ENCODE measurements at places on chromosomes 6 and 20.
A peak's percentile ranks its signal among the peaks of the same experiment; 100 is the strongest.

DNA sequence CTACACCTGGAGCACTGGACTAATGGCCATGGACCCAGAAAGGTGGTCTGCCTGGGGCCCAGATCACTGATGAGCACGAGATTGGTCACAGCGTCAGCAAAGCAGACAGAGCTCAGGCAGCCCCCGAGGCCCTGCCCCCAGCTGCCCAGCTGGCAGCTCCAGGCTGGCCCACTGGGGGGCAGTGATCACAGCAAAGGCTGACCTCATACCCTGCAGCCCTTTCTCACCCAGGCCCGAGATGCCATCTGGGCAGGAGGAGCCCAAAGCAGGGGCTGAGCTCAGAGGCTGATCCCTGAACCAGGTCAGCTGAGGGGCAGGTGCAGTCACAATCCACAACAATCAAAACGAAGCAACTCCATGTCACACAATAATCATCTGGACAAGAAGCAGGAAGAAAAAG is 4.1 kb downstream of the MAP1LC3A start:
- no peak for DNase-seq

GRCh38 chr6:67971812-67972211 is 663.3 kb upstream of the ADGRB3 start:
- DNase-seq, result no peak

DNA sequence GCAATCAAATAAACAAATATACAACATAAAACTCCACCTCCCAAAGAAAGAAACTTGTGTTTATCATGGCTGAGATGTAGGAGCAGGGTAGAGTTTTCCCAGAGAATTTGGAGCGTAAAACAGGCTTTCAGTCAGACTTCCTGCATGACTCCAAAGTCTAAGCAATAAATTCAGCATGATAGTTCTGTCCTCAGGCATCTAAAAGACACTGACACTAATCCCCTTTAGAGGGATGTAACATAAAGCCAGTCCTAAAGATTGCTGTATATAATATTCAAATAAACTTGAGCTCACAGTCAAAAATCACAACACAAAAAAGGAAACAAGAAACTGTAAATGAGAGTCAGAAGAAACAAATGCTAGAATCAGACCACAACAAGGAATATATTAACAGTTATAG is 234.4 kb downstream of the CENPW start:
- no peak for DNase-seq

DNA sequence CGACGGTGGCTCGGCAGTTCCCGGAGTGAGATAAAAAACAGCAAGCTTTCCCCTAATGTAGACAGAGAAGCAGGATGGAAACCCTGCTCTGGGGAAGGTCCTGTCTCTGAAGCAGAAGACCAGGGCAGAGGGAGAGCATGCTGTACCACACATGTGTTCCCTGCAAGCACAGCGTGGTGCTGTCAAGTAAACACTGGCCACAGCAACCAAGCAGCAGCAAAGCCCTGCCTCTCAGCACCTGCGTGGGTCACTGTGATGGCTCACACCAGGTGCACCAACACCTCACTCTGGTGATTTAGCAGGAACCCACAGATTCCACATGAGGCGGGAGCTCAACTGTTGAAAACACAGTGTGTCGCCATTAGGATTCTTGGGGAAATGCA is 65.2 kb upstream of the TXNDC5 start:
- DNase-seq, result no peak

DNA sequence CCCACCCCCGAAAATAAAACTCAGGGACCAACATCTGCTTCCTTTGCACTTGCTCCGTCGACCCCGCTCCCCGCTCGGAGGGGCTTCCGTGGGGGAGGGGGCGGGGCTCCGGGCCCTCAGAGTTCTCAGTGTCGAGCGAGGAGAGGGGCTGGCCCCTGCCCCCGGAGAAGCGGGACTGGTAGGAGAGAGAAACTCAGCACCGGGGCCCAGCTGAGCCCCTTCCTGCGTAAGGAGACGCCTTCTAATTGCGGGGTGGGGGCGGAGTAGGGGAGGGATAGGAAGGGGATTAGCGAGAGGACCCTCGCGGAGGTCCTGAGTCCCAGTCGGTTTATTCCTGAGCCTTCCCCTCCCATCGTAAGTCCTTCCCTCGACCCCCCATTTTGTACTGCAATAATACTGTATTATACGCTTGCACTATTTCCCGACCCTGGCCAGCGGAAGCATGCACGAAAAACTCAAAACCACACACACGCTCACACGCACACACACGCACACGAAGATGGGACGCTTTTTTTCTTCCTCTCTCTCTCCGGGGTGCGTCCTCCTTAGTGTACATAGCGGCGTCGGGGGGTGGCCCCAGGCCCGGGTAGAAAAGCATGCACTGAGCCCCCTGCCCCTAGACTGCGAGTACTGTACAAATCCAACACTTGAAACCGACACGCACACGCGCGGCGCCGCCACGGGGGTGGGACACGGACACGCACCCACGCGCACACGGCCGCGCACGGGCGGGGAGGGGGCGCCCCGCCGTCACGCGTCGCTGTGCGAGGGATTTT is 22.1 kb upstream of the SLC22A7 start:
- peak; percentile 42 for DNase-seq

DNA sequence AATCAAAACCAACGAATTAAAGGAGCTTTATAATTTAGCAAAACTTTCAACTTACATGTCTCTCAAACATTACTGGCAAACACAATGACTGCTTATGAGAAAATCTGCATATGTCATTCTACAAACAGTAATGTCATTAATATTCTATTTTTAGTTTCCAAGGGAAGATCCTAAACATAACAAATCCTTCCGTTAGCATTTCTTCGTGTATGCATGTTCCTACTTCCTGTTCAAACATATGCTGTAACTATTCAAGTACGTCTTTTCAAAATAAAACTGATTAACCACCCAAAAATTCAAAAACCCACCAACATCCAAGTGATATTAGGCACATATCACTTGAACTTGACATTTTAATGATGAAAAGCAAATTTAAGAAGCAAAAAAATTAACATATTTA is 131.3 kb downstream of the HACE1 start:
- no peak for DNase-seq

DNA sequence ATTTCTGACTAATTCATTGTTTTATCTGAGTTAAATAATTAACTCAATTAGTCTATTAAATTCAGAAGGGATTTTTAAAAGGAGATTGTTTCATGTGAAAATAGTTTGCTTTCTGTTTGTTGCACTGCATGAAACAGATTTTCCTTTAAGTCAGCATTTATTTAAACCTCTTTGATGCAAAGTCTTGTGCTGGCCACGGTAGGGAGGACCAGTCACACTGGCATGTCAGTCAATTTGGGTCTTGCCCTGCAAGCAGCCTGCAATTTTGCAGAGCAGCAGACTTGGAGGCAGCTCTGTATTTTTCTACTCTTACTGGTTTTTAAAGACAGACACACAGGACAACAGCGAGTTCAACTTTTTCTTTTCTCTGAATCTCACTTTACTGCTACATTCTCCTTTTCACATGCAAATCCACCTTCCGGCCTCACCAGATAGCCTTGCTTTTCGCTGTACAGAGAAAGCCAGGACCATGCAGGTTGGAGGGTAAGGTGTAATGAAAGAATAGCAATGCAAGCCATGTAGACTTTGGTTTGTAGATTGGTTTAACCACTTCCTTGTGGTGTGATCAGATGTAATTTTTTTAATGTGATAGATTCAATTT is 689.9 kb upstream of the AGPAT4 start:
- no peak for DNase-seq

GRCh38 chr6:558089-558488 is 98.8 kb downstream of the HUS1B start:
- peak; percentile 11 for DNase-seq

DNA sequence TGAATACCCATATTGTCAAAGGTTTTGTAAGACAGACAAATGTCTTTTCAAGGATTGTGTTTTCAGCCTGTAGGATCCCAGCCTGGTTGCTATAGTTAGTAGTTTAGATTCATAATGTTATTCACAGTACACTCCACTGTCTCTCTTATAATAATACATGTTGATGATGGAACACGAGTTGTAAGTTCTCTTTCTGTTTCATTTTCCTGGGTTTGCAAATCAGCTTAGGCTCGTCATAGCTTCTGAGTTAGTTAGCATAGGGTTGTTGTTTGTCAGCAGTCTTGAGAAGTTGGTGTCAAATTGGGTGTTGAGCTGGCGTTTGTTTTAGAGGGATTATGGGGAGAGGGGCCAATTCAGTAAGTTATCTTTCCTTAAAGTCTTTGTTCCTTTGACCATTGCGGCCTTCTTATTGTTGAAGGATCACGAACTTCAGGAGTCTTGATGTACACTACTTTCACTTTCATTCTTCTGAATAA is 45.8 kb downstream of the QKI start:
- DNase-seq, result peak; percentile 54

DNA sequence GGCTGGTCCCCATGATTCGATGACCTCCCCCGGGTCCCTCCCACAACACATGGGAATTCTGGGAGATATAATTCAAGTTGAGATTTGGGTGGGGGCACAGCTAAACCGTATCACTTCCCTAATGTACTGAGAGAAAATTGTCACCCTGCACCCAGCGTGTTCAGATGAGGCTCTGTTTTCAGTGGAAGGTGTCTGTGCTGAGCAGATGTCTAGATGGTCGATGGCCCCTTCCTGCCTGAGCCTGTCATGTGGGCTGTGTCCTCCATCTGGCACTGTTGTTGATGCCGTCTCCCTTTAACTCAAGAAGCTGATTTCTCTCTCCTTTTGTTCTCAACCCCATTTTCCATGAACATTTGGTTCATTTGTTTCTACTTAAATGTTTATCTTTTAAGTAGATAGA is 37.0 kb downstream of the TMEM181 start:
- DNase-seq, result no peak

Measured in CD4-positive, alpha-beta T cell treated with Interleukin-2 at 100 ng/mL for 4 hours (primary cell).